H1 (cell line): ENCODE measurements at places on chromosomes 11 and 22. TPM values are rescaled to one million over a fixed set of nuclear protein-coding genes. Genes with fewer than 3 reads are reported as not detected.

The ISX gene
- not detected in 2 replicates for total RNA-seq

The NECTIN1 gene
- total RNA-seq, result 97.6 and 97.7 TPM in 2 replicates

The PNPLA5 gene
- total RNA-seq, result 6.8 and 8.2 TPM in 2 replicates

The OR51G1 gene
- total RNA-seq, result not detected in 2 replicates

The SCN3B gene
- 0.82 and 1.1 TPM in 2 replicates for total RNA-seq

The CARNS1 gene
- total RNA-seq, result 0.61 and 1.1 TPM in 2 replicates

The MN1 gene
- total RNA-seq, result 4.9 and 5.2 TPM in 2 replicates

The TRIOBP gene
- total RNA-seq, result 27.3 and 29.1 TPM in 2 replicates

GRCh38 chr11:104259121-104259610 lies 95.2 kb upstream of the PDGFD start:
- H3K4me1 ChIP-seq, result no peaks in the 10 kb centered on the region
- no peak for DNase-seq
- H3K27me3 ChIP-seq, result no peaks in the 10 kb centered on the region
- no peaks in the 10 kb centered on the region for H3K36me3 ChIP-seq
- H3K27ac ChIP-seq, result no peak overlapping the region

GRCh38 chr11:115222218-115222862 lies 281.9 kb downstream of the CADM1 start:
- H3K4me3 ChIP-seq, result no peak overlapping the region
- H3K4me1 ChIP-seq, result peaks cover 8% of the 10 kb centered on the region
- 0 out of 2 replicates have a peak overlapping the region, but pooled peaks have one; percentile 24 for H3K27ac ChIP-seq
- H3K36me3 ChIP-seq, result no peaks in the 10 kb centered on the region
- no peak for DNase-seq

DNA sequence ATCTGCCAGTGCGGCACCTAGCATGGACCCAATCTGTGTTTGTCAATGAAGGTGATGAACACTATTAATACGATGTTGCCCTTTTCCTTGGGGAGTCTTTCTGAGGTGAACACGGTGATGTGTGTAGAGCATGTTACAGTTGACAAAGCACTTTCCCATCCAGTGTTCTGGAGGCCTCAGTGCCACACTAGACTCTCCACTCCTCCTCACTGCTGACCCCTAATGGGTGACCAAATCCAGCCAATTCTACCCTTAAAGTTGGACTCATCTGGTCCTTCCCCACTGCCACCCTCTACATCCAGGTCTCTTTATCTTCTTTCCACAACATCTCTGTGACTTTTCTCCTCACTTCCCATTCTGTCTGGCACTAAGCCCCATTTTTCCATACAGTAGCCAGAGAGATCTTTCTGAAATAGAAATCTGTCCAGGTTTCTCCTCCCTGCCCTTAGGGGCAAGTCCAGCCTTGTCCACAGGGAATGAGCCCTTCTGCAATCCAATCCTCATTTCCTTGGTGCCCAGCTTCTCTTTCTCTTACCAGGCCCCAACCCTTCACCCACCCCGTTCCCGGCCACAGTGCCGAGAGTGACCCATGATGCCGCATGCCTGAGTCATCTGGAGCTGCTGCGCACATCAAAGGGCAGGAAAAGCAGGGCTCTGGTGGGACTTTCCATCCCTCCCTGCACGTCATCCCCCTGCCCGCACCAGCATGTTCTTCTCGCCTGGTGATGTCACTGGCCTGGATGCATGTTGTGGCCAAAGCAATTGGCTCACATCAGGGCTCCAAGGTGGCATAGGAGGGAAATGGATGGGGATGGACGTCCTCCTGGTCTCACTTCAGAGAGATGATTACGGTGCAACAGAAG lies 64.2 kb downstream of the RASSF10 start:
- H3K4me1 ChIP-seq, result no peaks in the 10 kb centered on the region
- H3K4me3 ChIP-seq, result no peak overlapping the region
- no peaks in the 10 kb centered on the region for H3K27me3 ChIP-seq
- DNase-seq, result no peak
- no peak overlapping the region for H3K27ac ChIP-seq

GRCh38 chr22:33447733-33448132 lies 389.6 kb upstream of the SYN3 start:
- no peaks in the 10 kb centered on the region for H3K27me3 ChIP-seq
- H3K27ac ChIP-seq, result no peak overlapping the region
- DNase-seq, result no peak
- no peak overlapping the region for H3K4me3 ChIP-seq
- H3K36me3 ChIP-seq, result no peaks in the 10 kb centered on the region
- no peaks in the 10 kb centered on the region for H3K4me1 ChIP-seq

GRCh38 chr11:95148938-95149337 lies 59.3 kb downstream of the ENDOD1 start:
- DNase-seq, result no peak
- no peak overlapping the region for H3K4me3 ChIP-seq
- H3K27me3 ChIP-seq, result peaks cover 31% of the 10 kb centered on the region
- no peaks in the 10 kb centered on the region for H3K36me3 ChIP-seq
- peaks cover 5% of the 10 kb centered on the region; the same call in 1 of the 2 replicates for H3K4me1 ChIP-seq

GRCh38 chr22:31613286-31613903 lies 48.6 kb downstream of the PISD start:
- no peak overlapping the region for H3K27ac ChIP-seq
- DNase-seq, result no peak
- peaks cover 1% of the 10 kb centered on the region; the same call in 1 of the 2 replicates for H3K36me3 ChIP-seq
- H3K4me3 ChIP-seq, result no peak overlapping the region
- no peaks in the 10 kb centered on the region; the same call in 1 of the 2 replicates for H3K4me1 ChIP-seq
- no peaks in the 10 kb centered on the region for H3K27me3 ChIP-seq

GRCh38 chr11:88104408-88104807 lies 70.8 kb downstream of the RAB38 start:
- no peak overlapping the region for H3K27ac ChIP-seq
- DNase-seq, result no peak
- no peaks in the 10 kb centered on the region for H3K27me3 ChIP-seq
- no peak overlapping the region for H3K4me3 ChIP-seq

GRCh38 chr11:107741044-107741823 lies 29.4 kb upstream of the SLN start:
- H3K4me1 ChIP-seq, result peaks cover 3% of the 10 kb centered on the region; the same call in 1 of the 2 replicates
- H3K27me3 ChIP-seq, result no peaks in the 10 kb centered on the region
- H3K27ac ChIP-seq, result no peak overlapping the region
- H3K36me3 ChIP-seq, result no peaks in the 10 kb centered on the region
- DNase-seq, result no peak
- no peak overlapping the region for H3K4me3 ChIP-seq

DNA sequence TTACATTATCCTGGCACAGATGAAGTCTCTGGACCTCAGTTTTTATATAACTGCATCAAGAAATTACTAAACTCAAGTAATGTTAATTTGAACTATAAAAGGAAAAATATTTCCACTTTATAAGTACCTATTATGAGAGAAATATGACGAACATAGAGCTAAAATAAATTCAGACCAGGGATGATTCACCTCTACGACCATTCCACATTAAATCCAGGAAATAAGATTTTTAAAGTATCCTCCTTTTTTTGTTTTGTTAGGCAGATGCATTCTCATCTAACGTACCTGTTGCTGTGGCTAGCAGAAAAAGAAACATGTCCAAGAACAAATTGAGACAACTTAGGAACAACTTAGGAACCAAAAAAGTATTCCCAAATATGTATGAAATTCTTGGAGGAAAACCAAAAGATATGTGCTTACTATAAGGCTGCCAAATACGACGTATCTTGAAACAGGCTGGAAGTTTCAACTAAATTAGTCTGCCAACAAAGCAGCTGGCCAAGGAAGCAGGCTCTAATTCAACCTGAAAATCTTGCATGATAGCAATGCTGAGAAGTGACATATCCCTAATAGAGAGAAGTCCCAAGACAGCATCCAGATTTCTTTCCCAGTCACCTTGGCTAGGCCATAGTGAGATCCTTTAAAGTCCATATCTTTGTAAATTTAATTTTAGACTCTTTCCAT lies 15.7 kb downstream of the SPTY2D1 start:
- no peaks in the 10 kb centered on the region for H3K4me1 ChIP-seq
- H3K27me3 ChIP-seq, result no peaks in the 10 kb centered on the region
- 0 out of 2 replicates have a peak, but pooled peaks cover 2% of the 10 kb centered on the region for H3K36me3 ChIP-seq
- H3K4me3 ChIP-seq, result no peak overlapping the region

DNA sequence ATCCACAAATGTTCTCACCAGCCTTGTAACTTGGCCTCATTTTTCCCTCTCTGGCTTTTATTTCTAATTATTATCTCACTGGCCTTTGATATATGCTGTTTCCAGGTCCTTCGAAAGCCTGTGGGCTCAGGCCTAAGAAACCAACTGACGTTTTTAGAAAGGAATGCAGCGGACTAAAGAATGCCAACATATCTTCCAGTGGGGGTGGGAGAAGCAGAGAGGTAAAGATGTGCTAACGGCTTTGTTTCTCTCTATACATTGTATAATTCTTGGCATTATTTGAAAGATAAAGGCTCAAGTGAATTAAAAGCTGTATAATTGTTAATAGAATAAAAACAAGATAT lies 28.2 kb downstream of the OR6Q1 start:
- H3K27me3 ChIP-seq, result no peaks in the 10 kb centered on the region
- H3K27ac ChIP-seq, result peak overlapping the region; percentile 28
- peaks cover 19% of the 10 kb centered on the region for H3K4me1 ChIP-seq
- no peak for DNase-seq
- H3K4me3 ChIP-seq, result no peak overlapping the region

DNA sequence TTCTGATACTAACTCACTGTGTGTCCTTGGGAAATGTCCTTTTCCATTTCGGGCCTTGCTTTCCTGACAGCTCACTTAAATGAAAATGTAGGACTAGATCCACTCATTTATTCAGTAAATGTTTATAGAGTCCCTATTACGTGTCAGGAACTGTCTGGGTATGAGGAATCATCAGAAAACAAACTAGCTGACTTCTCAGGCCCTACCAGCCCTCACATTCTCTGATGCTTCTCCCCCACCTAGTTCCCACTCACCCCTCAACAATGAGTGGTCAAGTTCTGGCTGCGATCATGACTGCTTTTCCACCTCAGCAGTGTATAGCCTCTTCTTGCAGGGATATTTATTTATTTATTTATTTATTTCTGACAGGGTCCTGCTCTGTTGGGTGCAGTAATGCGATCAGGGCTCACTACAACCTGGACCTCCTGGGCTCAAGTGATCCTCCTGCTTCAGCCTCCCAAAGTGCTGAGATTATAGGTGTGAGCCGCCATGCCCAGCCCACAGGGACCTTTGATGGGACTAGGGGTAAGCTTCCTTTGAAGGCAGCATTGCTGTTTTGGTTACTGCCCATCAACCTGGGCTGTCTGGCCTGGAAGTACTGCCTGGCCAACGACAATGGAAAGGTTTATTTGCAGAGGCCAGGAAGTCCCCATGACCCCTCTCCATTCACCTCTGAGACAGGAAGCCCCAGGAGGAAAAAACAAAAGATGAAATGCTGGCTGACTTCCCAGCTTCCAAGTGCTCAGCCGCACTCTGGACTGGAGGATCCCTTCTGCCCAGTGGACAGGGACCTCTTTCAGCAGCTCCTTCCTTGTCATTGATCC lies 33.1 kb upstream of the POLD3 start:
- H3K27ac ChIP-seq, result no peak overlapping the region
- DNase-seq, result no peak
- H3K36me3 ChIP-seq, result no peaks in the 10 kb centered on the region
- H3K4me1 ChIP-seq, result no peaks in the 10 kb centered on the region
- no peaks in the 10 kb centered on the region for H3K27me3 ChIP-seq

DNA sequence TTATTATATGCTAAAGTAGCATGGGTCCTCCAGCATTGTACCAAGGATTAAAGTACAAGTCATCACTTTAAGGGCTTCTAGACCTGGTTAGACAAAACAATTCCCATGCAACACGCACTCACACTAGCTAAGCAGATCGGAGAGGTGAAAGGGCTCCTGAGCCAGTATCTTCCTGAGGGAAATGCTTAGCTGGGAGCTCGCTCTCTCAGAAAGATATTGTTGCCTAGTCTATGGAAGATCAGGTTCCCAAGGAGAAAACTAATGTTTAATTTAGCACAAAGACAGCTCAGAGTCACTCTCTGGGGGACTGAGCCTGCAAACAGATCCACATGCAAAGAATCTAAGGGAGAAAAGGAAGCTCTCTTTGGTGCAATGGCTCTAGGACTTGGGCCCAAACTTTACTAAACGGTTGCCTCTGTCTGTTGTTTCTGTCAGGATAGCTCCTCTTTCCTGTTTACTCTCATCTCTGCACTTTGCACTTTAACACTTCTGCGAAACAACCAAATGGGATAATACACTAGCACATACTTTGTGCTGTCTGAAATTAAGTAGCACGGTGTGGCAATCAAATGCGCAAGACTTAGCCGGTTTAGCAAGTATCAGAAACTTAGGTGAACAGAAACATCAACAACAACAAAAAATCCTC lies 10.7 kb downstream of the MAML2 start:
- H3K27me3 ChIP-seq, result no peaks in the 10 kb centered on the region
- H3K4me3 ChIP-seq, result no peak overlapping the region
- no peaks in the 10 kb centered on the region for H3K36me3 ChIP-seq
- no peak overlapping the region for H3K27ac ChIP-seq

- H3K27me3 ChIP-seq, result no peaks in the 10 kb centered on the region
- no peak overlapping the region for H3K4me3 ChIP-seq
- H3K4me1 ChIP-seq, result no peaks in the 10 kb centered on the region; the same call in 1 of the 2 replicates
- H3K27ac ChIP-seq, result no peak overlapping the region
- H3K36me3 ChIP-seq, result no peaks in the 10 kb centered on the region
Measured at GRCh38 chr11:2262301-2263070, 7.9 kb downstream of the ASCL2 start.
